GM12864 (cell line): ENCODE measurements at places on chromosomes 16 and 17.

GRCh38 chr16:11871193-11871592 is 19.9 kb upstream of the RSL1D1 start:
- no peak for DNase-seq

GRCh38 chr17:3735515-3735914 is 11.8 kb downstream of the HASPIN start:
- no peak for DNase-seq

DNA sequence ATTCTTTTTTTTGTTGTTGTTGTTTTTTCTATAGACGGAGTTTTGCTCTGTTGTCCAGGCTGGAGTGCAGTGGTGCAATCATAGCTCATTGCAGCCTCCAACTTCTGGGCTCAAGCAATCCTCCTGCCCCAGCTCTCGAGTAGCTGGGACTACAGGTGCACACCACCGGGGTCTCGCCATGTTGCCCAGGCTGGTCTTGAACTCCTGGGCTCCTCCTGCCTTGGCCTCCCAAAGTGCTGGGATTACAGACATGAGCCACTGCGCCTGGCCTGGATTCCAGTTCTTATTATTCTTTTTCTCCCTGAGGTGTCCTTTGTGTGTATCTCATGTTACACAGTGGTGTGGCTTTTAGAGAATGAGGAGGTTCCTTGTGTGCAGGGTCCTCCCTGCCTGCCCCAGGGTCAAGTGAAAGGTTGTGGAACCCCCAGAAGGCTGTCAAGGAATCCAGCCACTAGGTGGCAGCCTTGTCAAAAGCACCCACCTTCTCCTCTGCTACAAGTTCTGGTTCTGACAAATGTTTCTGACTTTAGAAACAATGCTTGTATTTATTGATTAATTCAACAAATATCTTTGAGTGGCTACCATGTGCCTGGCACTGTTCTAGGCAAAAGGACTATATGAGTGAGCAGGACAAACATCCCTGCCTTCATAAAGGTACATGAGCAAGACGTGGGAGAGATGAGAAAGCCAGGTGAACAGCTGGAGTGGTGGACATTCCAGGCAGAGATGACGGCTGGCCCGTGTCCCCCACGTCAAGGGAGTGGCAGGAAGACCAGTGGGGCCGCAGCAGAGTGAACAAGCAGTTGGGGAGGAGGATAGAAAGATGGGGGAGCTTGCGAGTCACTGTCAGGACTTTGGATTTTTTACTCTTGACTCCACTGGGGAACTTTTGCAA is 112.4 kb downstream of the SPECC1 start:
- DNase-seq, result peak; percentile 37

DNA sequence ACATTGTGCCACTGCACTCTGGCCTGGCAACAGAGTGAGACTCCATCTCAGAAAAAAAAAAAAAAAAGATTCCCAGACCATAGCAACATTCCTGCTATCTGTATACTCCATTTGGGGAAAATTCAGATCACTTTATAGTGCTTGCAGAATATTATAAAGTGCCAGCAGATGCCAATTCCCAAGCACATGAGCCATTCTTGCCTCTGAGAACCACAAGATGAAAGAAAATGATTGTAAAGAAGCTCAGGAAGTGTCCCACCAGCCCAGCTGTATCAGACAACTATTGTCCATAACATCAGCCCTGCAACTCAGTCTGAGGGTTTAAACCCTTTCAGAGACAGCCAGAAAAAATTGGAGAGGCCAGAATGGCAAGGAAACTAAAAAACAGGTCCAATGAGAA is 69.0 kb downstream of the HS3ST2 start:
- no peak for DNase-seq
